Cardiac muscle cell (in vitro differentiated cells and primary cell): ENCODE measurements at places on chromosomes 3 and 15. TPM values are rescaled to one million over a fixed set of nuclear protein-coding genes. Genes with fewer than 3 reads are reported as not detected.

Gene PCSK6
- 4.8 and 8.1 TPM in 2 replicates for polyA plus RNA-seq

Gene LRRC3B
- polyA plus RNA-seq: 0.26 TPM in 1 of 2 replicates, not detected in the other

Gene FOXL2
- not detected in 2 replicates for polyA plus RNA-seq

DNA sequence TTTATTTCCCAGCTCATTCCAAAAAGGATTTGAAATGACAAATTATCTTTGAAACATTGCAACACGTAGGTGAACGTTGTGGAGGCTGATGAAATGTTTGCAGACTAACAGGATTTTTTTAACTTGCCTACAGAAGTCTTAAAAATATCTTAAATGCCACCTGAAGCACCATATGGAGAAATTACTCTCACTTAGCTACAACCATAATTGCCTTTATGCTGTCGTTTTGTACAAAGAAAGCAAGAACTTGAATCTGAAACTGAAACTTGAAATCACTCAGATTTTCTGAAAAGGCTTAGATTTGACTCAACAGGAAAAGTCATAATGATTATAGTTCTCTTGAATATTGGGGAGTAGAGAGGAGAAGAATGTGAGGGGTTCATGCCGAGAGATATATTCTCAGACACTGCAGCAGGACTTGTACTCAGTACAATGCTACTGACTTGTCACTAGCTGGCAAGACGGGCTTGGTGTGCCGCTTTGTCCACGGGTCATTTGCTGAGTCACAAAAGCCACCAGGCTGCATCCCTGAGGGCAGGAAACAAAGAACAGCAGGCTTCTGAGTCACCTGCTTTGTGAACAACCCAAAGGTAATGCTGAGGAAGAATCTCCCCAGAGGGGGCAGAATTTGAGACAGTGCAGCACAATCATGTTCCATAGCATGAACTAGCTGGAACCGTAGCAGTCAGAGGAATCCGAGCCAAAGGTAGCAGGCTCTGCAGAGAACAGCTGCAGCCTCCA, 7.1 kb upstream of the FMN1 start:
- peak; percentile 19 for DNase-seq

DNA sequence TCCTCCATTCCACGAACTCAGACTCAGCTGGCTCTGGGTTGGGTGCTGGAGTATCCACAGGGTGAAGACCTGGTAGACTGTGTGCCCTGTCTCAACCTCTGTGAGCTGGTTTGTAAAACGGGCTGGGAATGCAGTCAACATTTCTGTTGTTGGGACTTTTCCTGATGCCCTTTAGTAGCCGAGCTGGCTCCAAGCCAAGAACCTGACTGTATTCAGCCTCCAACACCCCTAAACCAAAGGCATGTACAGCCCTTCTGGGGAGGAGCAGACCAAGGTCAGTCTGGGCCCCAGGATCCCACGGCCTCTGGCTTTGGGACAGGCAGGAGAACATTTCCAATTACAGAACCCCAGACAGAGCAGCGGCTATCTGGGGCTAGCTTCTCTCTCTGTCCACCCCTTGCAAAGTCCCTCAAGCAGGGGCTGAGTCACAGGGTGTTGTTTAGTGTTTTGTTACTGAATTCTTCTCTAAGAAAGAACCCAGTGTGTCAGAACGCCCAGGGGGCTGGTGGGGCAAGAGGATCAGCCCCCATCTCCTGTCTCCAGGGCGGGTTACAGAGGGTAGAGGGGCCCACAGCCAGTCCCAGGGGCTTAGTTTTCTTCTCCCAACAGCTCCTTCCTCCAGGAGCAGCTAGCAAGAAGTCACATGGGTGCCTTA, 56.8 kb upstream of the SLC6A6 start:
- DNase-seq: no peak

GRCh38 chr15:86872782-86873181, 793.1 kb downstream of the AGBL1 start:
- no peak for DNase-seq

DNA sequence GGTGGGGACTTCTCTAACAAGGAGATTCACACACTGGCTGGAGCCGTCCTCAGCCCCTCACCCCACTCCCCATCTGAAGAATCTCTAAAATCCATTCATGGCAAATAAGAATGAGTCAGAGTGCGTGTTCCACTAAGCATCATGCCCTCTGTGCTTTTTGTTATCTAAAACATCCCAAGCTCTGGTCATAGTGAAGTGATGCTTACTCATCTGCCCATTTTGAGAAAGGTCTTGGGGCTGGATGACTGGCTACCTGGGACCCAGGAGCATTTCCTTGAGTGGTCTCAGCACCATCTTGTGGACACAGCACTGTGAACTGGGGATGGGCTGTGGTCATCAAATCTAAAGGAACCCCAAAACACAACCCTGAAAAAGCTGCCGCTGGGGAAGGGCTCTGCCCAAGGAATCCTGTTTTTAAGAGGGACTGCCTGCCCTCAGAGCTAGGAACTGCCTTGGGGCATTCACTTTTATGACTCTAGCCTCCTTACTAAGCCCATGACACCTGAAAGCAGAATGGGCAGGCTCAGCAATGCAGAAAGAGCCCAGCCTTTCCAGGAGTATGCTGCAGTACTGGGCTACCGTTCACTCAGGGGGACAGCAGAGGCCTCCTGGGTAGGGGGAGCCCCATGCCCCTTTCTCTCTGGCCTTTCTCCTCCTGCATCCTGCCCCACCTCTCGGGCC, 53.5 kb downstream of the ZBTB38 start:
- DNase-seq: peak; percentile 59

DNA sequence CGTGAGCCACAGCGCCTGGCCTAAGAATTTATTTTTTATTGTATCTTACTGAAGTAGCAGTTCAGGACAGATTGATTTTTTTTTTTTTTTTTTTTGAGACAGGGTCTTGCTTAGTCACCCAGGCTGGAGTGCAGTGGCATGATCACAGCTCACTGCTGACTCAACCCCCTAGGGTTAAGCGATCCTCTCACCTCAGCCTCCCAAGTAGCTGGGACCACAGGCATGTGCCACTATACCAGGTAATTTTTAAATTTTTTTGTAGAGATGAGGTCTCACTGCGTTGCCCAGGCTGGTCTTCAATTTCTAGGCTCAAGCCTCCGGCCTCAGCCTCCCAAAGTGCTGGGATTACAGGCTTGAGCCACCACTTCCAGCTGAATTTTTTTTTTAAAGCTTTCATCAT, 99.8 kb upstream of the HERC1 start:
- DNase-seq: no peak
